NCI-H2029 treated with DMSO at 0.1 percent for 48 hours (cell line): ENCODE measurements at places on chromosomes 2 and 18.

DNA sequence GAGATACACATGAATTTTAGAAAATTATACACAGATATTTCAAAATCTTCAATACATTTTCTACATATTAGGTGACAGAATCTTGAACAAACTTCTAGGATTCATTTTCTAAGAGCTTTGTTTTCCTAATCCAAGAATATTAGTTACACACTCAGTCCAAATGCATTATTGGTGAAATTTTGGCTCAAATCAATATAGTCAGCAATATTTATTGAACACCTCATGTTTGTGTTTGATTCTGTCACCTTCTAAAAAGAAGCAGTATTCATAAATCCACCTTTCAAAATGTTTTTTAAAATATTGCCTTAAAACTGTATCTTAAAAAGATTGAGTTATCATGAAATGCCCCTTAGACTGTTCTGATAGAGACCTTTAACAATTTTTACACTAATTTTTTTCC is 40.2 kb downstream of the KCNH7 start:
- DNase-seq: no peak

DNA sequence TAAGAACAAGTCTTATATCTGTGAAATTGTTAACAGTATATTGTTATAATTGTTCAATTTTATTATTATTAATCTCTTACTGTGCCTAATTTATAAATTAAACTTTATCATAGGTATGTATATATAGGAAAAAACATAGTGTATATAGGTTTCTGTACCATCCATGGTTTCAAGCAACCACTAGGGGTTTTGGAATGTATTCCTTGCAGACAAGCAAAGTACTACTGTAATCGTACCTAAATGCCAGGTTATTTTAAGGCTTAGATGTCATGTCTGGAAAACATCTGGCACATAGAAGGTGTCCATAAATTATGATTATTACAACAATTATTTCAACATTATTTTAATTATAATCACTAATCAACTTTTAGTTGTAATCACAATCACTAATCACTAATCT is 8.4 kb downstream of the ITSN2 start:
- no peak for DNase-seq

DNA sequence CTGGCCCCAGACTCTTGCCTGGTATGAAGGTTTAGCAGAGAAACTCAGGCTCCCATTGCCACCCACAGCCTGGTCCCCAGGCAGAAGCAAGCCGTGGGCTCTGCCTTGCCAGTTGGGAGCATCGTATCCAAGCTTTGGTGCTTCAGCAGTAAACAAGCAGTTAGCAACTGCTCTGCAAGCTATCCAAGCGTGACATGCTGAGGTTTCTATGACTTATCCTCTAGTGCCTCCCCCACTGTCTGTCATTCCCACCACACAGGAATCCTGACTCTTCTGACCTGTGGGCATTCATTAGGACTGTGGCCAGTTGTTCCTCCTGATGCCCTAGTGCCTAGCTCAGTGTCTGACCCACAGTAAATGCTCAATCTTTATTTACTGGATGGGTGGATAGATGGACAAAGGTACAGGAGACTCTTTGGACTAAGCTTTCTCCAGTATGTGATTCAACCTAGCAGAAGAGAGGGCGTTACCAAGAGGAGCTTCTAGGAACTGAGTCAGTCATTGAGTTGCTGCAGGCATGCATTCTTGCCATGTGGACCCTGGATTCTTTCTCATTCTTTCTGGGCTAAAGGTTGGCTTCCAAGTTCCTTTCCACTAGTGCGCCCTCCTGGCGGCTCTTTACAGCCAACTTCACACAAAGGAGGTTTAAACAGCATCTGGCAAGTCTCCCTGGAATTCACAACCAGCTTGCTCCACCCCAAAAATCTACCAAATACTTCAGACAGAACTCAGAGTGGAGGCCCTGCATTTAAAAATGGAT is 40.6 kb upstream of the MRPL19 start:
- DNase-seq: no peak

DNA sequence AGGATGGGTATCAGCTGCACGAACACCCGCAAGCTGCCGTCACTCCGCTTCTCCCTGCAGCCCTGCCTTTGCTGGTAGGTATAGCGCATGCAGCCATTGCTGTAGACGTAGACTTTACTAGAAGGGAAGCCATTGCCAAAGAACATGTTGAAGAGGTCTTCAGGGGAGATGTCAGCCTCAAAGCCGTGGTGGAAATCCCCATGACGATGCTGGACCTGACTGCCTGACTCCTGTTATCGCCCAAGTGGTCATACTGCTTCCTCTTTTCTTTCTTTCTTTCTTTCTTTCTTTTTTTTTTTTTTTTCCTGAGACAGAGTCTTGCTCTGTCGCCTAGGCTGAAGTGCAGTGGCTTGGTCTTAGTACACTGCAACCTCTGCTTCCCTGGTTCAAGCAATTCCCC is 68.7 kb upstream of the SPRED2 start:
- DNase-seq: no peak

GRCh38 chr2:220202066-220202465 is 574.6 kb downstream of the SLC4A3 start:
- DNase-seq: no peak

DNA sequence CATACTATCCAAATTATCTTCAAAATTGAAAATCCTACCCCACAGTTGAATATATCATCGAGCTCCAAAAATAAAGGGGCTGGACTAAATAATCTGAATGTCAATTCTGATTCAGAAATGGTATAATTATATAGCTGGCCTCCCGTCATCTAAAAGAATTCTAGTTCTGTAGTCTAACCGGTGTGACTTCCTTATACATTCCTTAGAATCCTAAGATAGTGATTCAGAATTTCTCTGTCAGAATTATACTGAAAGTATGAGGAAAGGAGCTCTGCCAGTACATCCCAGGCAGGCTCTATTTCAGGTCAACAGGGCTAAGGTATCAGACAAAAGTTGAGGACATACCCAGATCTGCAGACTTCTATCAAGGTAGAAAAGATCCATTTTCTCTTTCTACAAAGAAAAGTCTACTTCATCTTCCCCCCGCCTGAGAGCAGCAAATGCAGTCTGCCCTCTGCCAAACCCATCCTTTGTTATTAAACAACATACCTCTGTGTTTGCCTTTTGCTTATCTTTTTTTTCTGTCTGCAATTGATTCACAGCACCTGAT is 128.5 kb downstream of the METTL4 start:
- no peak for DNase-seq

- DNase-seq: no peak
Measured at GRCh38 chr18:39942702-39943101, 2012.3 kb upstream of the PIK3C3 start.

DNA sequence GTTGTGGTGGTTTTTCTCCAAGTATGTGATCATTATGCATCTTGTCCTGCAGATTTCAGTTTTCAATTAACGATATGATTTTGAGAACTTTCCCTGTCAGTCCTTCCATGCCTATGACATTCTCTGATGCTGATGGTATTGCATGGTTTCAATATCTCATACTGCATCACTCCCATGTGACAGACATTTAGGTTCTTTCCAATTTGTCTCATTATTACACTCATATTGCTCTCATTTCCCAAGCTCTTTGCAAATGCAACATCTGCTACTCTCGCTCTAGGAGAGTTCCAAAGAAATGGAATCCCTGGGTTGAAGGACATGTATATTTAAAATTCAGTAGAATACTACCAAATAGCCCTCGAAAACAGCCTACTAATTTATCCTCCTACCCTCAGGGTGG is 125.5 kb downstream of the MARCHF4 start:
- no peak for DNase-seq

DNA sequence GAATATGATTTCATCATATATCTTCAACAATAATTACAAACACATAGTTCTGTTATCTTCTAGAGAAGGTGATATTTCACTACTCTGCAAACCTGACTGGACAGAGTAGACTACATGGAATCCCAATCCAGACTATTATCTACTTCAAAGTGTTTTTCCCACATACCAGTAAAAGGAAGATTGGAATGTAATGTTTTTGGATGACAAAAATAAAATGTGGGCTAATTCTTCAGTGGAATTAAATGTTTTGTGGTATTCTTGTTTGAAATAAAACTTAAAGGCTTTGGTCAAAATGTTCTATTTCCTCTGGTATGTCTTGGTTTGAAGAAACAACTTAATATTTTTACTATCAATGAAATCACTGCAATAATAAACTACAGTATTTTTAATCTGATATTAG is 22.1 kb downstream of the COL5A2 start:
- no peak for DNase-seq

DNA sequence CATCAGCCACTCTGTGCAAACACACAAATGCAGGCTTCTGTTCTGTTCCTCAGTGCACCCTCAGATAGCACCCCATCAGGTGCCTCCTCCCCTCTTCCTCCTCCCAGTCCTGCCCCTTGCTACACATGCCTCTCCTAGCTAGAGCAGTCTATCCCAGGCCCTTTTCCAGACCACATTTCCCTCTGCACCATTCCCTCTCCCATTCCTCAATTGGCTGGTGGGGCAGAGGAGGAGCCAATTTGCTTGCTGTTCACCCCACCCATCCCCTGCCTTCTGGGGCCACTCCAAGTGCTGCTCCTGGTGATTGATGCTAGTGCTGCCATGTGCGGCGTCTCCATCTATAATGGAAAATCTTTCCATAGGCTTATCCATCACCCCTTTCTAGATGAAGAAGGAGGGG is 5.4 kb downstream of the CFAP65 start:
- DNase-seq: no peak

DNA sequence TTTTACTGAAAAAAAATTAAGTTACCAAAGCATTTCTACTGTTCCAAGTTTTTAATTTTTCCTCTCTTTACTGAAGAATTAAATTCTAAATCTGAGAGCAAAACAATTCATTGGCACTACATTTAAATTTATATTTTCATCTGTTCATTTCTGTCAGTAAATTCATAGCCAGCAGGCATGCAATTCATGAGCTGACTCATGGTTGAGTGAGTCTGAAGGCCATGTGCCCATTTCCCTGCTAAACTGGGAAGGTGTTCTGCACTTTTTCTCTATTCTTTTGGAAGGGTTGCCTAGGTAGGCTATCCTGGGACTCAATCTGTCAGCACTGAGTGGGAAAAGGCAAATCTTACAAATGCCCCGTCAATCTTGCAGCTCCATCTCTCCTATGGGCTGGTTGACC is 88.7 kb downstream of the KLHL14 start:
- no peak for DNase-seq

- no peak for DNase-seq
Measured at GRCh38 chr2:241769819-241770184, 6.8 kb upstream of the GAL3ST2 start.

DNA sequence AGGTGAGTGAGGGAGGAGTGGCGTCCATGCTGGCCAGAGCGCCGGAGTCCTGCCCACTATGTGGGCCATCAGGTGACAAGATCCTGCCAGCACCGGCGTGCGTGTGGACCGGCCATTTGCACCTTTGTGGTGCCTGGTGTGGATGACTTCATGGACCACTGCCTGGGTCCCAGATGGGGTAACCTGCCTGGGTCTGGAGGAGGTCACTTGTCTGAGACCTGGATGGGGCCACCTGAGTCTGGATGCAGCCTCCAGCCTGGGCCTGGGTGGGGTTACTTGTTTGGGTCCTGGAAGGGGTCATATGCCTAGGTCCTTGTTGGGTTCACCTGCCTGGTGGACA is 299.6 kb downstream of the NDUFA10 start:
- no peak for DNase-seq

GRCh38 chr2:212176151-212176550 is 362.5 kb downstream of the ERBB4 start:
- DNase-seq: no peak

DNA sequence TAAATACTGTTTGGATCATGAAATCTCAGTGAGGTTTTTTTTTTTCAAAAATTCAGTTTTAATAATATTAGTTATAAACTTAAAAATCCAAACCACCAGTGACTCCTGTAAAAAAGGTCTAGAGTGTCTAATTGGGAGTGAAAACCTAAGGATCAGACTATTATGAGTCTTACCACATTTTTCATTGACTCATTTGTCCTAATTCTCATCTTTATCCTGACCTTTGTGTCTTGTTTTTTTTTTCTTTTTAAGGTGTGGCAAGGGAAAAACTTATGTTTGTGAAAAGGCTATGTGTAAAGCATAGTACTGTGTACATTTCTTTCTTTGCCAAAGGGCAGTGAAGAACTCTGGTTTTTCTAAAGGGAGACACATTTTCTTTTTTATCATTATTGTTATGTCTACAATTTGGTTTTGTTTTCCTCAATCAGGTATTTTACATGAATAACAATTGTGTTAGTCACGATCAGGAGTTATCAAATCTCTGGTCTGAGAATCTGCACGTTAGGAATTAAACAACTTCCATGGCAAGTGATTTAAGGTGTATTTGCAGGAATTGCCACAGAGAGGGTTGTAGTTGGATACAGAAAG is 52.6 kb downstream of the RHBDD1 start:
- DNase-seq: no peak

DNA sequence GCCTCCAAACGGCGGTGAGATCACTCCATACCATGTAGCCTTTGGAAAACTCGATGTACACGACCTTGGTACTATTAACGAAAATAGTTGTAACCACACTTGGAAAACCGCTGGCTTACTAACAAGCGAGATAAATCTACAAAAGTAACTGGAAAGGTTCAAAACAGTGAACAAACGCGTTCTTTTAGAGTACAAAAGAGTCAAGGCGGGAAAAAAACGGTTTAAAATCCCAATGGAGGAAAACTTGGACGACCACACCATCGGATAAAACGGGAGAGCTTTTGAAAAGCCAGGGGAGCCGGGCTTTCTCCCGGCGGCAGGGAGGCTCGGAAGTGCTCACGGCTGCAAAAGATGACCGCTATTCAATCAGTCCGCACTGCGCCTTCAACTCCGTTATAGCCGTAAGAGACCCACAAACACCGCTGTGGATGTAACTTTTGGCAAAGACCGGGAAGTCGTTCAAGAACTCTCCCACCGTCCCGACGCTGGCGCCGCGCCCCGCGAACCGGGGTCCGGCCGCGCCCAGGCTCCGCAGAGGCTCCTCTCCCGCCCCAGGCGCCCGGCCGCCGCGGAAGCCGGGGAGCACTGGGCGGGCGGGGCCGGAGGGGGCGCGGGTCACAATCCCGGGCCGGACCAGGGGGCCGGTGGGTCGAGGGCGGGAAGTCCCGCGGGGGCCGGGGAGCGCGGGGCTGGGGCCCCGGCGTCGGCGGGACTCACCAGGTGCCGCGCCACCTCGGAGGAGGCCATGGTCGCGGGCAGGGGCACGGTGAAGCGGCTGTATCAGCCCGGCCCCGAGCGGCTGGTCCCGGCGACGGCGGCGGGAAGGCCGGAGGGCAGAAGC is 465 bp downstream of the SEPTIN10 start:
- no peak for DNase-seq

DNA sequence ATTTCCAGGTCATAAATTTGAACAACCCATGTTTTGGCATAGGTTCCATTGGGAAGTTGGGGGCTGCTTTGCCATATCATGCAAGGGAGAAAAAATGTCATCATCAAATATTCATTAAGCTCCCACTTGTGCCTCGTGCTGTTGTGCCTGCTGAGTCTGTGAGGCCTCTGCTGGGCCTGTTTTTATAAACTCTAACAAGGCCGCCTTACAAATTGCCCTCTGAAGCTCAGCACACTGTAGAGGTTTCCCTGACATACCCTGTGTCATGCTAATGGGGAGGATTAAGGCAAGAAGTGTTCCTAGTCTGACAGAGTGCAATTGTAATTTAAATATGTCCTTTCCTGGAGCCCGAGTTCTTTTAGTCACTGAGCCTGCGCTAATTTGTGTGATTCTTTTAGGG is 17.6 kb downstream of the OSBPL6 start:
- no peak for DNase-seq
